ENCODE measurements at places on chromosomes 12 and 14.

- no peak for DNase-seq
Observed at GRCh38 chr12:52798003-52798670, 2.2 kb upstream of the KRT3 start.

GRCh38 chr14:101882141-101882935 lies 82.0 kb upstream of the DYNC1H1 start:
- DNase-seq = no peak

GRCh38 chr12:45725631-45726602 lies 3.6 kb upstream of the ARID2 start:
- peak; percentile 75 for DNase-seq

DNA sequence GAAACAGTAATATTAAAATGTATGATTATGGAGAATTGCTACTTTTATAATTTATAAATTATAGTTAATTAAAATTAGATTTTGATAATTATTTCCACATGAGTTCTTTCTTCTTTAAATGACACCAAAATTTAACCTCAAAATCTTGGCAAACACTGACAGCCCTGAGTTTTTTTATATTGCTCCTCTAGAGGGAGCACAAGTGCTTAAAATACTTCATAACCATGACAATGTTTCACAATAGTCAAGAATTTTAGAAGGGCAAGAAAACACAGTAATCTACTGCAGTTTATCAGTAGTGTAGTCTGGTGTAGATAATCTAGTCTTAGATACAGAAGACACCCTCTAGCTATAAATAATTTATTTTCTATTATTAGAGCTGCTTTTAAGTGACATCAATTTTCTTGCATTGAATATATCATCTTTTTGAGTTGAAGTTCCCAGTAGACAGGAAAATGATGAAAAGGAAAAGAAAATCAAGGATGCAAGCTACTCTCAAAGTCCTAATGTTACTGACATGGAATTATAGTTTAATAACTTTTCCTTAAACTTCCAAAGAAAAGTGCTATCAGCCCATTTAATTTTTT lies 14.3 kb upstream of the PTGER2 start:
- DNase-seq = no peak

DNA sequence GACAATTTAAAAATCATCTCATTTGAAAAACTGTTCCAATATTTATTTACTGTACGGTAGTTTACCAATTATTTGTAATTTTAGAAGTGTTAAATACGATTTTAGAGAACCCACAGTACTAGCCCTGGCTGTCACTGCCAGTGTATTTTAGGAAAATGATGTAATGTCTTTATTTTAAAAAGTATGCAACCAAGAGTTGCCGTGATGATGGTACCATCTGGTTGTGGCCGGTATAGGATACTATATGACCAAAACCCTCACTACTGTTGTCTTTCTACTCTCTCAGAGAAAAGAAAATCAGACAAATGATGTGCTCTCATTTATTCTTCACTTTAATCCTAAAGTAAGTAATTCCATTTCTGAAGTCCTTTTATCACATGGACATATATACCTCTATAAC lies 395.0 kb downstream of the FOXG1 start:
- DNase-seq = no peak

DNA sequence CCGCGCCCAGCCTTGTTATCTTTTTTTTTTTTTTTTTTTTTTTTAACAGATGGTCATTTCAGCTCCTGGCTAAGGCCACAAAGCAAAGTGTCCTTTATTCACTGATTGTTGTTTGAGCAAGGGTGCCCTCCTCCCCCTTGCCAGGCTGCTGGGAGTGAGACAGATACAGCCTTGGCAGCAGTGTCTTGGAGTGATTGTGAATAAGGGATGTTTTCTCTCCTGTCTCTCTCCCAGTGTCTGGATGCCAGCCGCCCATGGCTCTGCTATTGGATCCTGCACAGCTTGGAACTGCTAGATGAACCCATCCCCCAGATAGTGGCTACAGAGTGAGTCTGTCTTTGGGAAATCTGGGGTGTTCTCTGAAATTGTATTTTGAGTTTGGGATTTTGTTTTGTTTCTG lies 28.7 kb downstream of the FNTB start:
- DNase-seq = no peak
